ENCODE measurements at places on chromosomes 2 and 18. TPM values are rescaled to one million over a fixed set of nuclear protein-coding genes. Genes with fewer than 3 reads are reported as not detected.

GRCh38 chr2:236022128-236022527 is 146.1 kb downstream of the GBX2 start:
- no peak for DNase-seq

GRCh38 chr2:235278771-235279355 is 215.0 kb upstream of the AGAP1 start:
- DNase-seq = no peak

DNA sequence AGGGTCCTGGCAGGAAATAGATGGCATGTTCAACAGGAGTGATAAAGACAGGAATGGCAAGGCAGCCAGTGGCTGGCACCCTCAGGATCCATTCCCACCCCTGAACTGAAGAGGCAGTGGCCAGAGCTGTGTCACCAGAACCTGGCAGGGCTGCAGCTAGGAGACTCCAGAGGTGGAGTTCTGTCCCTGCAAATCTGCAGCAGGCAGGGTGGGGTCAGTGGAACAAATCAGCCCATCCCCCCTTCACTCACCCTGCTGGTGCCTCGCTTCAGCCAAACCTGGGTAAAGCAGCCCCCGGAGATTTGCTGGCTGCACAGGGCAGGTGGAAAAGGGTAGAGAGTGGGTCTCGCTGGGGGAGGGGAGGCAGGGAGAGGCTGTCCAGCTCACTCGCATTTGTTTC is 12.7 kb downstream of the INPP5D start:
- no peak for DNase-seq

DNA sequence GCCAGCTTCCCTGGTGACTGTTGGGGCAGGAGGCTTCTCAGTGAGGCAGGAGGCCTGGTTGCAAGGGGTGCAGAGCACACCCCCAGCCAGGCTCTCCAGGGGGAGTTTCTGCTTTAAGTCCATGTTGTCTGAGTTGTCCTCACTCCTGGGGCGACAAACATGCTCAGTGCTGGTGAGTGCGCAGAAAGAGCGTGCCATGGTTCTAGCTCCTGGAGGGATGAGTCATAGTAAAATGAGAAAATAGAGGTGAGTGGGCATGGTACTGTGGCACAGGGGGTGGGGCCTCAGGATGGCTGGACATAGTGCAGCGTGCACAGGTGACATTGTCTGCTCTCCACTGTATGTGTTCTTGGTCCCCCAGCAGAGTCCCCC is 457.2 kb upstream of the HS6ST1 start:
- DNase-seq = no peak

DNA sequence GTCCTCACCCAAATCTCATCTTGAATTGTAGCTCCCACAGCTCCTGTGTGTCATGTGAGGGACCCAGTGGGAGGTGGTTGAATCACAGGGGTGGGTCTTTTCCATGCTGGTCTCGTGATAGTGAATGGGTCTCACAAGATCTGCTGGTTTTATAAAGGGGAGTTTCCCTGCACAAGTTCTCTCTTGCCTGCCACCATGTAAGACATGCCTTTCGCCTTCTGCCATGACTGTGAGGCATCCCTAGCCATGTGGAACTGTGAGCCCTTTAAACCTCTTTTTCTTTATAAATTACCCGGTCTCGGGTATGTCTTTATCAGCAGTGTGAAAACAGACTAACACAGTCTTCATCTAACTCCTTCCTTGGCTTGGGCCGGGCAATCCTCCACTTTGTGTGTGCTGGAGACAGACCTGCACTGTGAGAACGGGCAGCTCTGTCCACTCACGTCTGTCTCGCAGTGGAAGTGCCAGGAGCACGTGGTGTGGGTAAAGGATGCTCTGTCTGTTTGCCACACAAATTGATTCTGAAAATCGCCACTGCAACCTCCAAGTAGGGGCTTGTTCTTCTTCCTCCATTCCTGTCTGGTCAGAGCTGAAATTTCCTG is 47.6 kb upstream of the OTOS start:
- no peak for DNase-seq

DNA sequence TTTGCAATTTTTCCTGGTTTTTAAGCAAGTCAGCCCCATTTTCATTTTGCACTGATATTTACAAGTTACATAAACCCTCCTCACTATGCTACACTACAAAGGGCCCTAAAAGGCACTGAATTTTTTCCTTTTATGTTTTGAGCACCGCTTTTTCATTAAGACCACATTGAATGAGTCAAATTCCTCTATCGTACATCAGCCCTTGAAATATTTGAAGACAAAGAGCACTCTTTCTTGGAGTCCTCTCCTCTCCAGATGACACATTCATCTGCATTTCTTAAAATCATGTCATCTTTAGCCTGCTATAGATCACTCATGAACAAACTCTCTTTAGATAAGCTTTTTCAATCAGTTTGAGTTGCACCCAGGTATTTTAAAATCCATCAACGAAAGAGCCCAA is 306.6 kb upstream of the SOX11 start:
- no peak for DNase-seq

DNA sequence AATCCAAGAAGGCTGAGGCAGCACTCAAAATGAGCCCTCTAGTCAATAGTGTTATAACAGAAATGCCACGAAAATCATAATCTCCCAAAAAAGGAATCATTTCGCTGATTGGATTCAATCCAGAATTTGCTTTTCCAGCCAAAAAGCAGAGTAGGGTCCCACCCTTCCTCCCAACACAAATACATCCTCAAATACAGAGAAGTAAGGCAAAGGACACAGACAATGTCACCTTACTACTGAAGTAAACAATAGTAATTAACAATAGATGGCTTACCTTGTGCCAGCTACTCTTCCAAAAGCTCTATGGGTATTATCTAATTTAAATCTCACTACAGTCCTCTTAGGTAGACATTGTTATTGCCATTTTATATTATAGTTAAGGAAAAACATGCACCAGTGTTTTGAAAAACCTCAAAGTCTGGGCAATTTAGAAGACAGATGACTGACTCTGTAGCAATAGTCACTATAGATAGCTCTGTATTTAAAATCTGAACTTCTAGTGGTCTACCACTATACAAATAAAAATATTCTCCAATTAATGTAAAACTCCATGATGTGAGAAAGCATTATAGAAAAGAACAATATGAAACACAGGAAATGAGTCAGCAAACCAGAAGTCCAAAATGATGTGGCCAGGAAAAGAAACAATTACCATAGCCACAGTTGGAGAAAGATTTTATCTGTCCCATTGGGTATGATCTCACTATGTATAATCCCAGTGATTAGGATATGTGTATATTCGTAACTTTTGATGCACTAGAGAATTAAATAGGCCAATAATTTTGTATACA is 305.0 kb upstream of the ERBB4 start:
- DNase-seq = no peak

DNA sequence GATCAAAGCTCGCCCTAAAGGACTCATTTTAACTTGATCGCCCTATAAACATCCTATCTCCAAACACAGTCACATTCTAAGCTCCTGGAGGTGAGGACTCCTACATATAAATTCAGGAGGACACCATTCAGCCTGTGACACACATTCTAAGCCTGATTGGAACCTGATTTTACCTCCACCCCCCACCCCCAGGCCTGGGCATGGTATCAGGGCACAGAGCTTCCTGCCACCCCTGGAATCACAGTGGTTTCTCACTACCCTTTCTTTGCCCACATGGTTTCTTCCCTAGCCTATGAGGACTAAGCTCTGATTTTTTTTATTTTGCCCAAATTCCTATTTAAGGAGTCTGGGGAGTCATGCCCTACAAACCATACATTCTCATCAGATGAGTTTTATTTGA is 428.1 kb upstream of the ID2 start:
- no peak for DNase-seq

DNA sequence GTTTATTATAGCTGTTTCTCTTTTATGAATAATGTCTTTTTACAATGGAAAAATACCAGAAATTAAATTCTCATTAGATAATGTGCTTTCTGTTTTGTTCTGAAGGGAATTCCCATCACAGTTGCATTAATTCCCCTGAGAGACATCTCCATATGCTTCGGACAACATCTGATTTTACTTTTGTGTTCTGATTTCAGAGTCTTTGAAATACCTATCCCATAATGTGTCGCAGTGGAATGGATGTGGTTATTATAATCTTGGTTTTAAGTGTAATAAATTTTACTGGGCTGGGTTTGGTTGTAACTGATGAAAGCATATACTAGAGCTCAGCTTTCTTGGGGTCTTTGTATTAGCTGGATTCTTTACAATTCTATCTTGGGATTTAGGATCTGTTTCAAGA is 12.5 kb downstream of the SPTBN1 start:
- no peak for DNase-seq

GLI2 gene
- total RNA-seq = 59.3 TPM

SYT4 gene
- total RNA-seq = 3.4 TPM

G6PC2 gene
- not detected for total RNA-seq

RESP18 gene
- total RNA-seq = not detected

SERPINB13 gene
- total RNA-seq = not detected

HOXD10 gene
- total RNA-seq = not detected

All from H9 (cell line).